HepG2 (cell line): ENCODE measurements at places on chromosomes 1 and 21.

GRCh38 chr21:27953340-27954045, 986.6 kb upstream of the ADAMTS5 start:
- DNase-seq: no peak

DNA sequence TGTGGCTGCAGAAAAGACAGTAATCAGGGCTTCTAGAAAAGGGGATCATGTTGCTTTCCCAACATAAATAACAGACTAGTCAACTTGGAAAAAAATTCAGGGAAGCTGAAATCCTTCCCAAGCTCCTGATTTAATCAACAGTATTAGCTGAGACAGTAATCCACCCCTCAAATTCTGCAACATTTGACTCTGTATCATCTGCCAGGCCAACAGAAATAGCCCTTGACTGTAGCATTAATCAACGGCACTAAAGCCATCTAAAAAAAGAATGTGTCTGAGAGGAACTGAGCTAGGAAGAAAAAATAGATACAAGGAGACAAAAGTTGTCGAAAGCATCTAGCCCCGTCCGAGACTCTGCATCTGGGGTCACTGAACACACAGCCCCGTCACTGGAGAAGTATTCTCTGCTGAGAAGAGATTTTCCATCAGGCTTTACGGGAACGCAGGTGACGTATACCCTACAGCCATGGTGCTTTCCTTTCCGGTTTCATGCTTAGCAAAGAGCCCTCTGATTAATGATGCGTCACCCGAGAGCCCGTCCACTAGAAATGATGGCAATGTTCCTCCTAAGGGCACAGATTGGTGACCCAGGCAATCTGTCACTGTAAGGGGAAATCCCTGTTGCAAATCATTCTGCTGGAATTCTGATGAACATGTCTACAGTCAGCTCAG, 42.1 kb upstream of the TP53BP2 start:
- no peak for DNase-seq

GRCh38 chr1:10539411-10540043, 64.8 kb downstream of the PEX14 start:
- no peak for DNase-seq

- peak; percentile 87 for DNase-seq
Measured at GRCh38 chr1:25174730-25175612, 57.3 kb downstream of the SYF2 start.

- peak; percentile 63 for DNase-seq
Measured at GRCh38 chr21:44800103-44800502, 1.5 kb downstream of the UBE2G2 start.

DNA sequence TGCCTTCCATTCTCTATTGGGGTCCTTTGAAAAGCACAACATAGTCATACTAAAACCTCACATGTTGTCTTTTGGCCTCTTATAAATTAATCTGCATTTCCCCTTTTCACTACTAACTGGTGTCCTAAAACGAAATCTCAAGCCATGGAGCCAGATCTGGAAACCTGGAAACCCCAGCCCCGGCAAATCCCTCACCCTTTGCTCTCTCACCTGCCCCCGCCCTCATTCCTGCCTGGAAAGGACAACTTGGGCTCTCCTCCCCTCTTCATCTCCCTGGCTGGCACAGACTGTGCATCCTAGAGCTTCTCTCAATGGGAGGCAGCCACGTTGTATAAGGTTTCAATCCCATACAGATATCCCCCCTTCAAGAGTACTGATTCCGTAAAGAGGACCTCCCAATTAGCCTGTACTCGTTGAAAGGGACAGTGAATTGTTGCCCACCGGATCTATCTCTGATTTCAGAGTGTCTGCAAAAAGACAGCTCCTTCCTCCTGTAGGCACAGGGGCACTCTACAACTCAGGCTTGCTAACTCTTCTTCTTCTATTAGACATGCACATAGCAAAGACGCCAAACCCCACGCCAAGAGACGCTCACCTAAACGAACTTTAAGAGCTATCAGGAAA, 1.4 kb downstream of the DUSP10 start:
- no peak for DNase-seq

DNA sequence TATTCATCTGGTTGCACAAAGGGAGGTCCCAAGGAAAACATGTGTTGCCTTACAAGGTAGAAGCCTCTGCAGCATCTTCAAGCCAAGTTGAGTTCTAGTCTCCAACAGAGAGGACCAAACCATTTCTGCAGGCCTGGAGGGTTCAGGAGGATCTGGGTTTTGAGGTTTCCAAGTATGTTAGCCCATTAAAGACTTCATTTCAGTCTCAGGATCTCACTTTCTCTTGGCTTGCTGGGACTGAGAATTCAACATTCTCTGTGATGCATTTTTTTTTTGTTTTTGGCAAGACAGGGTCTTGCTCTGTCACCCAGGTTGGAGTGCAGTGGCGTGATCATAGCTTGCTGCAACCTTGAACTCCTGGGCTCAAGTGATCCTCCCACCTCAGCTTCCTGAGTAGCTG, 8.8 kb upstream of the MYOCOS start:
- DNase-seq: no peak

GRCh38 chr1:178263341-178263740, 169.4 kb downstream of the RASAL2 start:
- no peak for DNase-seq

DNA sequence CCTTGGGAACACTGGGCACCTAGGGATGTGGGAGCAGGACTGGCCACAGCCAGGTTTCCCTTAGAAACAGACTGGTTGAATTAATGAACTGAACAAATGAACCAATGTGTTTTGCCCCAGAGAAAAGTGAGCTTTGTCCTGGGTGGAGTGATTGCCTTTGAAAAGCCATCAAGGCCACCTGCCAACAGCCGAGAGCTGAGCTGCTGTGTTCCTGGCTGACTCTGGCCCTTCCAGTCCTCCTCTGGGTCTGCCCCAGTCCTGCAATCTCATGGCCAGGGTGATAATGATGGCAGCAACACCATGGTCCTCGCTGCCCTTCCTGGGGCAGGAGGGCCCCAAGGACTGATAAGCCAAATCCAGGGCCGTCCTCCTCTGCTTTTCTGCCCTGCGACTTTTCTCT, 18.2 kb upstream of the GJA9 start:
- DNase-seq: peak; percentile 25

DNA sequence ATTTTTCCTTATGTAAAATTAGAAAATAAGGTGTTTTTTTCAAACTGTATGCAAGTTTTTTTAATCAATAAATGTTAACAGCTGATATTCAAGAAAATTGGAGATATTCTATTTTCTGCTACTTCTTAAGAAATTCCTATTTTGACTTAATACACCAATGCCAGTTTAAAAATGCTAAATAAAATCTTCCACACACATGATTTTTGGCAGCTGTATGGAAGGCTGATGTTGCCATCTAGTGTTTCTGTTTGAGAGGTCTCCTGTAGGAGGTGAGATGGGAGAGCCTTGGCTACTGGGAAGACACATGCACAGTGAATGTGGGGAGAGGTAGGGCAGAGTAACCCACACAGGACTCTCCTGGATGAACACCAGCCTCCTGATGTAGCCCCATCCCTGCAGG, 29.2 kb upstream of the OR2B11 start:
- DNase-seq: peak; percentile 20

DNA sequence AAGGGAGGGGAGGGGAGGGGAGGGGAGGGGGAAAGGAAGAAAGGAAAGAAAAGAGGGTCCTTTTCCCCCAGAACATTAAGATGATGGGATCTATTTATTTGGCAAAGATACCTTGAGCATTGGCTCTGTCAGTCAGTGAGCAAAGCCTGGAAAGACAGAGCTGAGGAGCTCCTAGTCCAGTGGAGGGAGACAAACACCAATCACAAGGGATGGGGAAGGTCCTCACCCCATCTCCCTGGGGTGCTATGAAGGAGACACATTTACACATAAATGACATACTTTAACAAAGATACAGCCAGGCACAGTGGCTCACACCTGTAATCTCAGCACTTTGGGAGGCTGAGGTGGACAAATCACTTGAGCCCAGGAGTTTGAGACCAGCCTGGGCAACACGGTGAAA, 154.9 kb upstream of the TIAM1 start:
- DNase-seq: no peak

- no peak for DNase-seq
Measured at GRCh38 chr1:233695901-233696300, 82.0 kb downstream of the KCNK1 start.

DNA sequence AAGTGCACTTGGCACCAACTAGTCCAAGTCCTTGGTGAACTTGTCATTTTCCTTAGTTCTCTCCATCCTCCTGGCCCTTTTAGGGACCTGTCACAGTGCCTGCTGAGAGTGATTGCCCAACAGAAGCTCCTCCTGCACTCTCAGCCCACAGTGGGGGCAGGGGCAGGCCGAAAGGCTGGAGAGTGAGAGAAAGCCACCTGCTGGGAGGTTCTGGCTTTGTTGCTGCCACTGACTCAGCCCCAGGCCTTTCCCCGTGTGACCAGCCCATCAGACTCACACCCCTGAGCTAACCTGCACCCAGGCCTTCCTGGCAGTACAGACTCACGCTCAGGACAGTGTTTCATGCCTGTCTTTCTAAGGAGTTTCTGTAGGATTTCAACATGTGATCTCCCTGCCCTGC, 17.1 kb upstream of the PROK1 start:
- peak; percentile 58 for DNase-seq

- no peak for DNase-seq
Measured at GRCh38 chr1:214896921-214897320, 185.6 kb upstream of the KCNK2 start.

DNA sequence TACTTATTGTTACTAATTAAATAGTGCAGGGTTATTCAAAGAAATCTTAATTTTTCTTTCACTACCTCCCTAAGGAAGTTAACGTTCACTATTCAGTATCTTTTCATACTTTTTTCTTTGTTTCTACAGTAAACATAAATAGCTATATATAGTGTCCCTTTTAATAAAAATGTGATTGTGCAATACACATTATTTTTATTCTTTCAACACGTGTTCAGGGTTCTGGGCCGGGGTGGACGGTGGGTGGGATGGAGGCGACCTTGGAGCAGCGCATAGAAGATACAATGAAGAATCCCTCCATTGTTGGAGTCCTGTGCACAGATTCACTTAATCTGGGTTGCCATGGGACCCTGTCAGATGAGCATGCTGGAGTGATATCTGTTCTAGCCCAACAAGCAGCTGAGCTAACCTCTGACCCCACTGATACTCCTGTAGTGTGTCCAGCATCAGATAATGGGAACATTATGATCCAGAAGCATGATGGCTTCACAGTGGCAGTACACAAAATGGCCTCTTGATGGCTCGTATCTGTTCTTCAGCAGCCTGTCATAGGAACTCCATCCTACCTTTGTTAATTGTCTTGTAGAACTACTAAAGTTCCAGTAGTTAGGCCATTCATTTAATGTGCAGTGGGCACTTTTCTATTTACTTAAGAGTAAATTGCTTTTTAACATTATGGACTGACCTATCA, 155.9 kb upstream of the L1TD1 start:
- DNase-seq: peak; percentile 20

GRCh38 chr1:82269431-82269830, 468.7 kb downstream of the ADGRL2 start:
- DNase-seq: no peak

DNA sequence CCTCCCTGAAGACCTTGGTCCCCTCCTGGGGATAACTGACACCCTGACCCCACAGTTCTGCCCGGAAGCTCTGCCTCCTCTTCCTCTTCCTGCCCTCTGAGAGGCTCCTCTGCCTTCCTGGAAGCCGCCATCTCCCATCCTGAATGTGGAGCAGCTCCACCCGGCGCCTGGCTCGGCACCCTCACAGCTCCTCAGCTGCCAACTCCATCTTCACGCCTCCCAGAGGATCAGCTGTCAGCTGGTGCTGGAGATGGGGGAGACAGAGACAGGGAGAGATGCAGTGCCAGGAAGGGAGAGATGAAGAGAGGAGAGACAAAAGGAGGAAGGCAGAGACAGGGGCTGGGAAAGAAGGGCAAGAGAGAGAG, 210.4 kb upstream of the CSF3R start:
- no peak for DNase-seq

- no peak for DNase-seq
Measured at GRCh38 chr1:161805399-161806197, 39.5 kb downstream of the ATF6 start.

- no peak for DNase-seq
Measured at GRCh38 chr1:244815600-244816099, 19.8 kb upstream of the COX20 start.

GRCh38 chr1:203467550-203467921, 8.1 kb upstream of the PRELP start:
- no peak for DNase-seq

DNA sequence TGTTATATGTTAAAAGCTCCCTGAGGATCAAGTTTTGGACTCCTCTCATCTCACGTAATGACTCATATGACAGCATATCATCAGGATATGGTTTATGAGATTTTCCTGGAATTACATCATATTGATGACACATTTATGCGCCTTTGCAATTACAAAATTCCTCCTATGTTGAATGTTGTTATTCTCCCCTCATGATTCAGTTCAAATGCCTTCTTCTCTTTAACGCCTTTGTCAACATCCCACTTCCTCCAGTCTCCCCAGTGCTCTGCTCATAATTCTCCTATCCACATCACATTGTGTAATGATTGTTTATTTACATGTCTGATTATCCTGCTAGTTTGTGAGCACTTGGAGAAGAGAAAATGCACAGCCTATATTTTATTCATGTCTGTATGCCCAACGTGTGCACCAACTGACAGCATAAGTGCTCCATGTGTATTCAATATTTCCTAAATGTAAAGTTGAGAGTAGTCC, 80.9 kb upstream of the BACH1 start:
- DNase-seq: peak; percentile 17

GRCh38 chr21:42601656-42602055, 51.8 kb upstream of the PDE9A start:
- no peak for DNase-seq

- no peak for DNase-seq
Measured at GRCh38 chr1:162023181-162023546, 505 bp downstream of the OLFML2B start.

GRCh38 chr1:17093822-17094393, 25.3 kb downstream of the PADI2 start:
- DNase-seq: no peak

DNA sequence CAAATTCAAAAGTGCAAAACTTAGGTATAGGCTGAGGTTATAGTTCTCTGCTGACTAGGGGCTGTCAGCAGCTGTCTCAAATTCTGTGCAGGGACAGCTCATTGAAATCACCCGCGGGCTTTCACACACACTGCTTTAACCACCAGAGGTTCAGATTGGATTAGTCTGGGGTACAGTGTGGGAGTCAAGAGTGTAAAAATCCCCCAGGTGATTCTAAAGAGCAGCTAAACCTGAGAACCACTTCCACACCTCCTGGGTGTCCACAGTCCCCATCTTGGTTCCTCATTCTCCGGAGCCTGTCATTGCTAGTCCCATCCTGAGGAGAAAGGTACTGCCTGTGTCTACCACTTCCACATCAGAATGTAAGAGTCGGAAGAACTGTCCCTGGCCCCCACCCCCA, 9.9 kb upstream of the TDRD10 start:
- DNase-seq: no peak

DNA sequence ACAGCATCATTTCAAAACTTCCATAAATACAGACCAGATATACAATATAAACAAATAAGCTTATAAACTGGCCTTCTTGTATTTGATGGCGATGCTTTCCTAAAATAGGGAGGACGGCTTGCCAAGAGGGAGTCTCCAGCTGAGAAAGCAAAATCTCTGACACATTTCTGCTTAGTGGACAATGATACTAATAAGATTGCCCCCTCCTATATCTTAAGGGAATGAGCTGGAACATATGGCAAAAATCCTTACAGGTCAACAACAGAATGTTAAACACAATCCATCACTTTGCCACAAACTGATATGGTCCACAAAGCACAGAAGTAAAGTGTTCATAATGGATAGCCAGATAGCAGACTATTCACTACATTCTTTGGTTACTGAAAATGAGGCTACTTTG, 7.1 kb upstream of the GADD45A start:
- DNase-seq: no peak
